ENCODE measurements at places on chromosomes 13 and 19.
A peak's percentile ranks its signal among the peaks of the same experiment; 100 is the strongest.

GRCh38 chr13:43009506-43009905 lies 13.9 kb upstream of the DNAJC15 start:
- no peak for DNase-seq

GRCh38 chr19:39131255-39131755 lies 5.7 kb downstream of the PAK4 start:
- no peak for DNase-seq

GRCh38 chr13:41812851-41813250 lies 148.1 kb downstream of the VWA8 start:
- DNase-seq, result no peak

GRCh38 chr19:39996218-39996810 lies 546 bp upstream of the ZNF546 start:
- no peak for DNase-seq

DNA sequence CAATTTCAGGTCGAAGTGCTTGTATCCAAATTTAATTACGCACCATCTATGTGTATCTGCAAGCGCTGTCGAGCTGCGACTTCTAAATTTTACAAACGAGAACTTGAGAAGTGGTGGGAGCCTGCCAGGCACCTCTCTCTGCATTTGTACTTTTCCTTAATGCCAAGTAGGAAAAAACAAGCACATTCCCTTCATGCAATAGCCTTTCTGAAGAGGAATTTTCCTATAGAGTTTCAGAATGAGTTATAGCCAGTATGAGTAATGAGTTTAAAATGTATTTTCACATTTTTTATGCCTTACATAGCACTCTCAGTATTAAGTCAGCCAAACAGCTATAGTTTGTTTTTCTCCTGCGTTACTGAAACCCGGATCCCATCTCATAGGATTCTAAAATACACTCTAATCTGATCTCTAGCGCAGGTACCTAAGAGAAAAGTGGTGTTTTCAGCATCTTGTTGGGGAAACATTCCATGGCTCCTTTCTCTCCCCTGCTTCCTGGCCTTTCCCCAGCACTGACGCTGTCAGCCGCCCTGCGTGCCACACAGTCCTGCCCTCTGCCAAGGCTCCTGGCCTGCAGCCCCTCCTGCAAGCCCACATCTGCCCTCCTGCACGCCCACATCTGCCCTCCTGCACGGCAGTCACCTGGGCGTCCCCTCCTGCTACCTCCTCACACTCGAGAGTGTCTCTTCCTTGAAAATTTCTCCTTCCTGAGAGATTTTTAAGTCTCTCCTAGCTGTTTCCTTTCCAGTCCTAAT lies 526.9 kb downstream of the MYO16 start:
- DNase-seq, result no peak

- DNase-seq, result no peak
Measured at GRCh38 chr13:60120617-60121336, 43.0 kb downstream of the DIAPH3 start.

DNA sequence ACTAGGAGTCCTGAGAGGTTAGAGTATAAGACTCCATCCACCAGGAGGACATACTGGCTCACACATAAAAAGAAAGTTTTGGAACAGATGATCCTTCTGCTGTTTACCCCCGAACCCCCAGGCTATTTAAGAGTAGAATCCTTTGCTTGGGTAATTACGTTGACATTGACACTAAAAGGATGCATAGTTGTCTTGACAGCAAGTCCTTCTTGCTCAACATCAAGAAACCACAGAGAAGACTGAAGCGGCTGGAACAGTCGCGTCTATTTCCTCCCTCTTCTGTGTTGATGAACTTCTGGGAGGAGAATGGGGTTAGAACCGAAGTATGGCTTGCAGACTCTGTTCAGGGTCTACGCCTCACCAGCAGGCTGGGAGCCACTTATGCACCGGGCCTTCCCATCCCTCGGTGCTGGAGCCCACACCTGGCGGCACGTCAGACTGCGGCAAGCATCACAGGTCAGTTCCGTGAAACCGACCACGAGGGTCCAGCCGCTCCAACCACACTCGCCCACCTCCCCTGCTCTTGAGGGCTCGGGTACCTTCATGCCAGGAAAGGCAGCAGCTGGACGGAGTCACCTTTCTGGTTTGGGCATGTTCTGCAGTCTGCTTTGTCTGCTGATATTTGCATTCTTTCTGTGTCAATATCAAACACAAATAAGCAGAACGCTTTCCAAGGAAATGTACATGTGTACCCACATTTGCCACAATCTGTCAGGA lies 42.4 kb upstream of the RANBP3 start:
- DNase-seq, result no peak

- DNase-seq, result no peak
Measured at GRCh38 chr13:113170511-113170910, 12.1 kb downstream of the PROZ start.

GRCh38 chr19:6056282-6056741 lies 54.0 kb downstream of the RFX2 start:
- DNase-seq, result no peak

- DNase-seq, result no peak
Measured at GRCh38 chr19:5269926-5270325, 70.7 kb downstream of the PTPRS start.

- DNase-seq, result no peak
Measured at GRCh38 chr13:26587251-26587650, 29.8 kb downstream of the WASF3 start.

DNA sequence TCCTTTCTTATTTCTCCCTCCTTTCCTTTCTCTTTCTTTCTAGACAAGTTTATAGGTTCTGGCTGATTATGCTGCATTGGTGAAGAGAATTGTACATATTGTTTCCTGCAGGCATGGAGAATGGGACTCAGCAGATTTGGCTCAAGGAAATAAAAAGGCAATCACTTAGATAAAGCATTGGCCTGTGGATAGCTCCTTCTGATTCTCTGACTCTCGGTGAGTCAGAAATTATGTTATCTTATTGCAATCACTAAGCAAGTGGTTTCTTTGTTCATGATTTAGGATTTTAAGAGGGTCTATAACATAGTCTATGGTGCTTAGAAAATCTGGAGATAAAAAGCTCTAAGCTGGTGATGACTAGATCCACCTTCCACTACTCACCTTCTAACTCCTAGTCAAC lies 54.0 kb upstream of the POSTN start:
- no peak for DNase-seq

DNA sequence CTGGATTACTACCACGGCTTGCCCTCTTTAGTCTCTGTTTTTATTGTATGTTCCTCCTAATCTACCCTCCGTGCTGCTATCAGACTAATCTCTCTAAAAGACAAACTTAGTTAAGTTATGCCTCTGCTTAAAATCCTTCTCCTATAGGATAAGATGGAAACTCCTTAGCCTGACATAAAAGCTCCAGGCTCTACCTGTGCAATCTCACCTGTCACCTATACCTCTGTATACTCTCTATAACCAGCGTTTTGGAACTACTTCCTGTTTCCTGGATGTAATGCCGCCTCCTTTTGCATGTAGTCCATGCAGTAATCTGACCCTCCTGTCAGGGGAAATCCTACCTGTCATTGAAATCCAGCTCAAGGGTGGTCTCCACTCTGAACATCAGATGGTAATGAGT lies 41.2 kb downstream of the OLFM4 start:
- no peak for DNase-seq

DNA sequence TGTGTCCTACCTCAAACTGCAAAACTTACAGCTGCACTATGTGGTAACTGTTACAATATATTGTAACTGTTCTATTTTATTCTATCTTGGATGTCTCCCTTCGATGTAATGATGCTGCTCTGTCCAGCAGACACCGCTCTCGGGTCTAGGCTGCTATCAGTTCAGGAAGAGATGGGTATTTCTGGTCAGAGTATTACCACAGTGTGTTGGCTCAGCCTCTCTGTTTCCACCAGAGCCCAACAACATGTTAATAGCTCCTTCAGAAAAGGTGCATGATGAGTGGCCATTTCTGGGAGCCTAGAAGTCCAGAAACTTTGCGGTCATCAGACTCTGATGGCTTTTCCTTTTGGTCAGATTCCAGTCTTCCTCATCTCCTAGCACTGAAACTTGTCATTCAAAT lies 35.9 kb upstream of the IGFL1 start:
- DNase-seq, result no peak

DNA sequence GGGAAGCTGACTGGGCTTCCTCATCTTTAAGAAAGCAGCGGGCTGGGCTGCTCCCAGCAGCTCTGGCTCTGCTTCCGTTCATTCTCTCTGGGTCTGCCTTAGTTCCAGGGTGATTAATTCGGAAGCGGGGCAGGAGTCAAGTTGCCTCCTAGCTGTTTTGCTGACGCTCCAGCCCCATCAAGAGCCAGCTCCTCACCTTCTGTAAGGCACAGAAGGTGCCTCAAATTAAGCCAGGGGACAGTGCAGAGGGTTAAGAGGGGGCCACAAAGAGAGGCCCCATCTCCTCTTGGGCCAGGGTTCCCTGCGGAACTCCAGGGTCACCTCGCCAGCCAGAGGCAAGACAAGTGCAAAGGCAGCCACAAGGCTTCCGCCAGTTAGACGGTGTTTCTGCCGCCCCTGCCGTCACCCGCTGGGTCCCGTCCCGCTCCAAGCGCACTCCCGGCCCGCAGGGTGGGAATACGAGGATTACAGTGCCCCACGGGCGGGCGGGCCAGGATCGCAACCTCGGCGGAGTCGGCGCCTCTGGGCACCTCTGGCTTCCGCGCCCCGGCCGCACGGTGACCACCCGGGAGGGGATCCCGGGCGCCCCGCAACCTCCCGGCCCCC lies 508 bp downstream of the SLC15A1 start:
- DNase-seq, result no peak

DNA sequence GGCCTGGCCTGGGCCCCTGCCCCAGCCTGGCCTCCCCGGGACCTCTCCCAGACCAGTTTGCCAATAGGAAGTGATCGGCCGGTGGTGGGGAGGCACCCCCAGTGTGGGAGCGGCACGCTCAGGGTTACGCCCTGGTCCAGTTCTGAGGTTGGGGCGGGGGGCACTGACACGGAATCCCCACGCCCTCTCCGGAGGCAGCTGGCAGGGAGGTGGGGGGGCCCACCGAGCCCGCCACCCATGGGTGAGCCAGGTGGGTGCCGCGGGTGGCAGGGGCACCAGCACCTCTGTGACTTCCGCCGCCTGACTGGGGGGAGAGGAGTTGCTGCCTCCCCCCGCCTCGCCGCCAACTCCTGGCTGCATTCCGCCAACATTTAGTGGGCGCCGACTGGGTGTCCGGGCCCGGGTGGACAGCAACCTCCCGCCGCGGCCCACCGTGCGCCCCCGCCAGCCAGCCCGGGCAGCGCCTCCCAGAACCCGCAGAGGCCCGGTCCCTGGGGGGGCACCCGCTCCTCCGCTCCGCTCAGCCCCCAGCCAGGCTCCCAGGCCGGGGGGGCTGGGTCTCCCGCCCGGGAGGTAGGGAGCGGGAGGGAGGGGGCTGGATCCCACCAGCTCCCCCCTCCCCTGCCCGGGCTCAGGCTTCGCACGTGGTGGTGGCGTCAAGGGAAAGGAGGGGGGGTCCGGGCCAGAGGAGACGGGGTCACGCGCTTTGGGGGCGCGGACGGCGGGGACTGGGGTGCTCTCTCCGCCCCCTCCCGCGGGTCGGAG lies 2.0 kb downstream of the ZBTB7A start:
- peak; percentile 52 for DNase-seq

DNA sequence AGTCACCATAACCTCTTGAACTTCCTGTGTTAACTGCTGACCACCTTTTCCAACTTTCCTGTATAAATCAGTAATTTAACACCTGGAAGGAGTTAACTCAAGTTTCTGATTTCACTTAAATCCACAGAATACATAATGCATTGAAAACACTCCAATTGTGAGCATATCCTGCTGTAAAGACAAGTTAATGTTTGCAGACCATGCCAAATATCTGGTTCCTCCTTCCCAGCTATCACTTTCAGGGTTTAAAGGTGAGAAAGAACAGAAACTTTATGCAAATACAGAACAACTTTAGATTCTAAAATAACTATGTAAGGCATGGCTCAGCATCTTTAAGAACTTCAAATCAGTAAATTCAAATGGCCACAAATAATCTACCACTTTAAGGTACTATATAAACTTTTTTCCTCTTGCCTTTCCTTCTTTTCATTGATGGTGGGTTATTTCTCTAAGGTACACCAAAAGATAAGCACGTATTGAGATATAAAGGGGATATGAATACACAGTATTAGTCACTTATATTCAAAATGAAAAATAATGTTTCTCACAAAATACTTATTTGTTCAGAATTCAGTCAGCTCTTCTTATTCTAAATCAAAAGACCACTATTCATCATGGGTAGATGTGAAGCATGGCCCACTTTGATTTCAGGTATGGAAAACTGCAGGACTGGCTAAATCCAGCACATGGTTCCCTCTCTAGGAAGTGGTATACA lies 6.6 kb upstream of the TPTE2 start:
- DNase-seq, result no peak

DNA sequence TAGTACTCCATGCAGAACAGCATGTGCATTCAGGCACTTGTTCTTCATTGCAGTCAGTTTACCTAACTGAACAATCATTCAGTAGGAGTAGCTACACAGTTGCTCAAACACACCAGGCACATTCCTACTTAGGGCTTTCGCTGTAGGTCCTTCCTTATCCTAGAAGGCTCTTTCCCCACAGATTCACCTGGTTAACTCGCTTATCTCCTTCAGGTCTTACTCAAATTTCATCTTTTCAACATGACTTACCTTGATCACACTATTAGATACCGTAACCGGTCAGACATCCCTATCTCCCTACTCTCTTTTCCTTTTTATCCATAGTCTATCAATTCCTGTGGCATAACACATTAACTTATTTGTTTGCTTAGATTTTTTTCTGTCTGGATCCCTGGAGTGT lies 14.6 kb downstream of the EDNRB start:
- DNase-seq, result no peak

GRCh38 chr19:53147645-53148044 lies 11.2 kb downstream of the ZNF347 start:
- DNase-seq, result no peak

DNA sequence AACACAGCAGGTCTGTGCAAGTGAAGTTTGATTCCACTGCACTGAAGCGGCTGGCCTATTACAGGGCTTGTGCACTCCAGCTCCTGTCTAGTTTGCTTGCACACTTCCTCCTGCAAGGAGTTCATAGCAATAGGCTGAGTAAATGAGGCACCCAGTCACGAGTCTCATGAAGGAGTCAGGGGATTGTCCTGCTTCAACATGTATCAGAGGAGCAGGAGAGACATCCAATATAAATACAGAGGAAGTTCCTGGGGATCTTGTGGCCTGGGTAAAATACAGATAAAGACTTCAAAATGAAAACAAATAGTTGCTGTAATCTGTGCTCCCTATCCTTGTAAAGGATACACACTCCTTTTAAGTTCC lies 259.9 kb downstream of the SLITRK1 start:
- no peak for DNase-seq

DNA sequence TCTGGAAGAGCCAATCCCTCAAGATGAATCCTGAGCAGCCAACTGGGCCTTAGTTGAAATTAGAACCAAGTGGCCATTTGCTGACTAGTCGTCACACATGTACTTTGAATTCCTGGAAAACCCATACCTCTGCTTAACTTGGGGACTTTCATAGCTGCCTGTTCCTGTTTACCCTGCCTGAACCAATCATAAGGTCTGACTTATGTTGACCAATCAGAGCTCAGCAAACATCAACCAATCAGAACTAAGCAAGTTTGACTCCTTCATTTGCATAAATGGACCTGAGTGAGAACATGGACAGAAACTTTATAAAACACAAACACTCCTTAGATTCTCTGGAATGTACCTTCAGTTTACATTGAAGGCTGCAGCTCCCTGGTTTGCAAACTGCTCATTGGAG lies 50.8 kb downstream of the LATS2 start:
- DNase-seq, result no peak

All from RWPE2 (cell line).